ENCODE measurements at places on chromosomes 16 and 17. TPM values are rescaled to one million over a fixed set of nuclear protein-coding genes. Genes with fewer than 3 reads are reported as not detected.
A peak's percentile ranks its signal among the peaks of the same experiment; 100 is the strongest.

- peak; percentile 20 for ATAC-seq
Observed at GRCh38 chr17:16463358-16464302, 28.4 kb downstream of the LRRC75A start.

- no peak for ATAC-seq
Observed at GRCh38 chr17:17348872-17349723, 45.9 kb downstream of the NT5M start.

DNA sequence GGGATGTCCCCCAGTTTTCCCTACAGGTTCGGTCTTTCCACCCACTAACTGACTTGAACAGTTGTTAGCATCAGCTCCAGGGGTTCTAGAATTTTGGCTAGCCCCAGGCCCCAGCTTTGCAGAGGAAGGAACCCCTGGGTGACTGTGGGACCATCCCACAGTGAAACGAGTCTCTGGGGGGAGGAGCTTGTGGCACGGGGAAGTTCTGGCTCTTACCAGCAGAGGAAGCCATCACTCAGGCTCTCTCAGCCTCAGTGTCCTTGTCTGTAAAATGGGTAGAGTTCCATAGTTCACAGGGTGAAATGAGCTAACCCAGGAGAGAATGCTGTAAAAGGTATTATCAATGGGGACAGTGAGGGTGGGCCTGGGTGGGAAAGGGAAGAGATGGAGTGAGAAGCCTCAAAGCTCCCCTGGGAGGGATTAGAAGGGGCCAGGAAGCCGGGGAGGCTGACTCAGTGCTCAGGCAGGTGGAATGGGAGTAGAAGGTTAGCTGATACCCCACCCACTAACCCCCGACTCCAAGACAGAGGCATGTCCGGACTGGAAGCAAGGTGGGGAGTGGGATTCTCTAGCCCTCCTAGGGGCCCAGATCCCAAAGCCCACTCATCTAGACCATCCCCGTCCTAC lies 30.9 kb upstream of the CDC42EP4 start:
- ATAC-seq = no peak

DNA sequence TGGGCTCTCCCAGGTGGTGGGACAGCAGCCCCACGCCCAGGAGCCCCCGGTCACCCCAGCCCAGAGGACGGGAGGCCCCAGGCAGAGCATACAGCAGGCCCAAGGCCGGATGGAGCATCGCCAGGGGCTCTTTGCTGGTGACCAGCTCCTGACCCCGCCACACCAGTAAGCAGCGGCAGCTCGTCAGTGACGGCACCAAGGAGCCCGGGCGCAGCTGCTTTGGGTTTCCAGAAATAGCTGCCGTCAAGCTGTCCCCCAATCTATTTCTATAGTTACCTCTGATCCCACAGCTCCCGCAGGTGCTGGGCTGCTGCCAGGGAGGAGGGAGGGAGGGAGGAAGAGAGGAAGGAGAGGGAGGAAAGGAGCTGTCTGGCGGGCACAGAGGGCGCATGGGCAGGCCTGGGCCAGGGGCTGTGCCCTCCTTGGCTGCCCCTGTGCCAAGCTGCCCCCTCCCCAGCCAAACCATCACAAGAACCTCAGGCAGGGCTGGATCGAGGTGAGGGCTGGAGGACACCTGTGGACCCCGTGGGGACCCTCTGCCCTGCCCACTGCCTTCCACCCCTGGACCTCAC lies 10.8 kb upstream of the RASD1 start:
- ATAC-seq = no peak

- no peak for ATAC-seq
Observed at GRCh38 chr17:39679521-39680192, 8.2 kb downstream of the PGAP3 start.

The PMFBP1 gene
- total RNA-seq = 0.39 TPM

GRCh38 chr17:13107676-13108235 lies 89.9 kb upstream of the ELAC2 start:
- no peak for ATAC-seq

The MBTPS1 gene
- total RNA-seq = 94.4 TPM

- no peak for ATAC-seq
Observed at GRCh38 chr17:65402513-65403496, 158.6 kb downstream of the AXIN2 start.

DNA sequence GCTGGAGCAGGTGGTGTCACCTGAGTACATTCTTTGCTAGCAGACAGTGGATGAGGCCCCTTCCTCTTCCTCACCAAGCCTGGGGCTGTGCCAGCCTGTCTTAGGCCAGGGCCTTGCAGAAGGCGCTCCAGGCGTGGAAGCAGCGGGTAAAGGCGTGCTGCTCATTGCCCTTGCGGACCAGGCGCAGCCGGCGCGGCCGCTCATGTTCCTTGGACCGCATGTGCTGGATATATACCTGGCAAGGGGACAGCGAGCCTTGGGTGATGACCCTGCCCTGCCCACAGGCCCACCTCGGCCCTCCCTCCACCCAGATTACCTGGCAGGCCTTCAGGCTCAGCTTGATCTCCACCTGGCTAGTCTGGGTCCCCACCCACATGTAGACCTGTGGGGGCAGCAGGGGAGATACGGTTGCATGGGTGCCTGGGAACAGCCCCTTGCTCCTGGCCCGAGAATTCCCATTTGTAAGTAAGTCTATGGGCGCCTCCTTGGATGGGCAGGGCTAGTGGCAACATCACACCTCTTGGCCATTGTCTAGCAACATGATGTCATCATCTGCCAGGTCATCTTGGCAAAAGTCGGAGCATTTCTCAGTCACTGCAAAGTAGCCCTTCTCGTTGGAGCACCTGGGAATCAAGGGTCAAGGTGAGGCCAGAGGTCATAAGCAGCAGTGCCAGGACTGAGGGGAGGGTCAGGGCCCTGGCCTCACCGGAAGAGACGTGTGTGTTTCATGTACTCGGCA lies 13.3 kb downstream of the FLII start:
- ATAC-seq = no peak

The SRCIN1 gene
- total RNA-seq = 0.67 TPM

DNA sequence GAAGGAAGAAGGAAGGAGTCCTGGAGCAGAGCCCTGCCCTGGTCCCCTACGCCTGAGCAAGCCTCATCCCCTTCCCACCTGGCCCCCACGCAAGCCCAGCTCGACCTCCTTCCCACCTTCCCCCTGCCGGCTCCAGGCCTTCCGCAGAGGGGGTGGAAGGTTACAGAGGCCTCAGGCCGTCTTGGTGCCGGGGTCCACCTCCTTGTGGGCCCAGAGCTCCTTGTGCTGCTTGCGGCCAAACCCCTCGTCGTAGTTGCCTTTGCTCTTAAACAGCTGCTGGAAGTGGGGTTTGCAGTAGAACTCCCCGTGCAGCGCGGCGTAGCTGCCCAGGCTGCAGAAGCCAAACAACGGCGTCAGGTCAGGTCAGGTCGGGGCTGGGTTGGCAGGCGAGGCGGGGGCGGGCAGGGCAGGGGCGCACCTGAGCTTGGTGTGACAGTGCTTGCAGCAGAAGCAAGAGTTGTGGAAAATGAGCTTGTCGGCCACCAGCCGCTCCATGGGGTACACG lies 1.5 kb downstream of the LIMD2 start:
- ATAC-seq = no peak

GRCh38 chr16:9327253-9327652 lies 235.8 kb downstream of the HAPSTR1 start:
- ATAC-seq = no peak

GRCh38 chr16:70588565-70588964 lies 57.8 kb upstream of the IL34 start:
- no peak for ATAC-seq

- ATAC-seq = no peak
Observed at GRCh38 chr16:88465387-88465983, 12.4 kb downstream of the ZFPM1 start.

The AATK gene
- total RNA-seq = 21.6 TPM

The PMP22 gene
- 145 TPM for total RNA-seq

The ZG16 gene
- total RNA-seq = not detected

Measured in gastroesophageal sphincter (tissue), 4 donors.